ENCODE measurements at places on chromosomes 7 and 10. TPM values are rescaled to one million over a fixed set of nuclear protein-coding genes. Genes with fewer than 3 reads are reported as not detected.

Gene TAS2R41
- total RNA-seq: not detected

GRCh38 chr10:89309156-89310055, 7.6 kb downstream of the IFIT2 start:
- no peak for DNase-seq

GRCh38 chr7:157863906-157864810, 527.4 kb downstream of the DNAJB6 start:
- no peak for DNase-seq

DNA sequence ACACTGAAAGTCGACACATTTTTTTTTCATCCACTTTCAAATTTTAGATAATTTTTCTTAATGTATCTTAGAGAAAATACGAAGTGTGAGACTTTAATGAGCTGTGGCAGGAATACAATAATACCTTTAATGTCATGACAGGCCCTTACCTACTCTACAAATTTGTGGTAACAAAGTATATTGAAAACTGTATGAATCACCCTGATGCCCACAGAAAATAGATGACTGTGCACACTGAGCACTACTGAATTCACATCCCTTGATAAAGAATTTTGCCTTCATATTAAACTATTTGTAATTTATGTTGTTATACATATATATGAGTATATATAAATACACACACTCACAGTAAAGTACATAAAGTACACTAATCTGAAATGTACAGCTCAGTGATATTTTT, 51.7 kb downstream of the AKR1D1 start:
- no peak for DNase-seq

- DNase-seq: no peak
Measured at GRCh38 chr10:117972168-117972837, 74.4 kb downstream of the RAB11FIP2 start.

Gene NSUN5
- 10.0 TPM for total RNA-seq

DNA sequence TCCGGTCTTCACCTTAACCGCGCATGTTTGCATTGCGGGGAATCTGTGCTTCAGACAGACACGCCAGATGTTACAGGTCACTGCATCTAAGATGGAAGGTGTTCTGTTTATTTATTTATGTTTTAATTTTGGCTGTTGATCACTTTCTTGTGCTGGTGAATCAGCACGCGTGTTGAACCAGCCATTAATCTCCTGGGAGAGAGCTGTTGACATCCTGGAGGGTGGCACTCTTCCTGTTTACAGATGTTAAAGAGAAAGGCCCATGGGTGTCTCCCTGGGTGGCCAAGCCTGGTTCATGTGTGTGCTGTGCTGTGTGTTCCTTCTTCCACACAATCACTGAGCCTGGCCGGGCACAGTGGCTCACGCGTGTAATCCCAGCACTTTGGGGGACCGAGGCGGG, 355.3 kb downstream of the PAXIP1 start:
- no peak for DNase-seq

DNA sequence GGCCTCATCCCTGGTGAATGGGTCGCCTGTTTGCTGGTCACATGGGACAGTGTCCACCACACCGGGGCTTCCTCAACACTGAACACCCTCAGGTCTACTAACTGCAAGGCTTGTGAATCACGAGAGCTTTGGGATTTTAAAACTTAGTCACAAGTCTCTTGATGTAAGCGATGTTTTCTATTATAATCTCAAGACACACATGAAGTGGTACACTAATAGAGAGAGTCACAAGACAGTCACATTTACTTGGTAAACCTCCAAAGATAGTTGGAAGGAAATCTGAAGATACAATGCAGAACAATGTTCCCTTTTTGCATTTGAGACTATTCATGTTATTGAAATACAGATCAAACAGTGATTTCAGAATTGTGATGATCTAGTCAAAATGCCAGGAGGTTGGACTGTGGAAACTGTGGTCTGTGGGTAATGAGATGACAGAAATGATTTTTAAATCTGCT, 233.1 kb upstream of the KLF6 start:
- DNase-seq: no peak

DNA sequence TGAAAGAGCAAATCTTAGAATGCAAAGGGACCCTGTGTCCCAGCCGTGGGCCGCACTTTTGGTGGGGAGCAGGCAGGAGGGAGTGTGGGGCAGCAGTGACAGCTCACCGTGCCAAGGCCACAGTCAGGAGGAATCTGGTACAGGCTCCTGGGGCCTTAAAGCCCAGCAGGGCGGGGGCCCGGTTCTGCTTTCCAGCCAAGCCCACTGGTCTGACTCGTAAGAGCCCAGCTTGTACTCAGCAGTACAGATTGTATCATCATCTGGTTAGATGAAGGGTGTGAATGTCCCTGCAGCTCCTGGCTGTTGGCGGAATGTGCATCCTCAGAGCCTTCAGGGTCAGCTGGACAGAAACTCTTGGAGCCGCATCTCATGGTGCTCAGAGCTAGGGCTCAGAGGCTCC, 30.5 kb upstream of the TRIM8 start:
- peak; percentile 55 for DNase-seq

- DNase-seq: peak; percentile 43
Measured at GRCh38 chr10:4351723-4352413, 474.1 kb upstream of the AKR1E2 start.

GRCh38 chr10:98316661-98317060, 48.7 kb upstream of the LOXL4 start:
- peak; percentile 67 for DNase-seq

Gene NUTM2E
- total RNA-seq: not detected

Gene UPK3B
- total RNA-seq: not detected

Gene AOAH
- not detected for total RNA-seq

DNA sequence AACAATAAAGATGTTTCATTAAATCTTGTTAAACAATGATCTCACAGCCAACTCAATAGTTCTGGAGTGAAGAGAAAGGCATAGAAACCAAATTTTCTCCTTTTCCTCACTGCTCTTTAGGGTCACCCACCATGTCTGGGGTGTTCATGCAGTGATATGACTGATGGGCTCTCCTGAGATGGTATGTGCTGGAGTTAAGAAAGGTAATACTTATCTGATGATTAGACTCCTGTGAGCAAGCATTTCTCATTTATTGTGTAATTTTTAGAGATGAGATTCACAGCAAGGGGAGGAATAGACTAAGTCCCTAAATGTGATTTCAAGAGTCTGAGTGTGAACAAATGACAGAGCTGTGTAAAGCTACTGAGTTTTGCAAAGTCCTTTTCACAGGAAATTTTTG, 1361.3 kb upstream of the CELF2 start:
- no peak for DNase-seq

DNA sequence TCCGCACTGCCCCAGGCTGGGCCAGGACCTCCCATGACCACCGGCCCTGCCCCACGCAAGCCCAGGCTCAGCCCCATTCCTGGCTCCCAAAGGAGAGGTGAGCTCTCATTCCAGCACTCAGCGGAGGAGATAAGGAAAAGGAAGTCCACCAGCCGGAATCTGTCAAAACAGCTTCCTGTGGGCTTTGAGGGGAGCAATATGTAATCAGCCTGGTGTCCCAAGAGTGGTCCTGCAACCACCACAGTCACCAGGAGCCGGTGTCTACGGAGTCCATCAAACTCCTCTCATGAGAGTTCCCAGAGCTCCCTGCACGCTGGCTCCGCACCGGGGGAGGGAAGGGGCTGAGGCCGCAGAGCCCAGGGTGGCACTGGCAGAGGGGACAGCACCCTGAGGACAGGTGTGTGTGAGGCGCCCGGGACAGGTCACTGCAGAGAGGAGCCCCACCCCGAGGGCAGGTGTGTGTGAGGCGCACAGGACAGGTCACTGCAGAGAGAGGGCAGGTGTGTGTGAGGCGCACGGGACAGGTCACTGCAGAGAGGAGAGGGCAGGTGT, 57.9 kb downstream of the STK32C start:
- DNase-seq: no peak

- DNase-seq: no peak
Measured at GRCh38 chr7:129222064-129222463, 2.8 kb upstream of the AHCYL2 start.

DNA sequence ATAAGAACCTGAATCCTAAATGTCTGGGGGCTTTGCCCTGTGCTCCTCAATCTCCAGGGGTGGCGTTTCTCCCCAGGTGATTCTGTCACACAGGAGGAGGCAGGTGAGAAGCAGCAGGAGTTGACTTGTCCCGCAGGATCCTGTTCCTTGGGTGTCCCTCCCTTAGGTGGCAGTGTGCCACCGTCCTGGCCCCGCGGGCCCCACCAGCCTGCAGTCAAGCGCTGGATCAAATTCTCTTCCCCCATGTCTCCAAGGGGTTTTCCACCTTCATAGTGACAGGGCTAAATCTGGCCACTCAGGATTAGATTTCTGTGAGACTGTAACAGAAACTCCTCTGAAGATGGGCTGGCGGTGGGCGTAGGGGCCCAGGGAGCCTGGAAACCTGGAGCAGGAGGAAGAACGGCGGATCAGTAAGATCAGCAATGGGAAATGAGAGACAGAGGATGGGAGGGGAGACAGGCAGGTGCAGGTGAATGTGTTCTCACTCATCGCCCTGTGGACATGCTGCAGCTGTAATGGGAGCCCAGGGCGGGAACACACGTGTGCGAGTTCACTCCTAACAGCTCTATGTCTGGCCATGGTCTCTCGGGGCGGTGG, 329.2 kb upstream of the COBL start:
- DNase-seq: no peak

GRCh38 chr10:38156416-38157269, 62.5 kb downstream of the ZNF37A start:
- no peak for DNase-seq

- DNase-seq: peak; percentile 71
Measured at GRCh38 chr10:60611291-60611747, 167.0 kb upstream of the CDK1 start.

Gene TRIM8
- 25.5 TPM for total RNA-seq

Gene CREB5
- total RNA-seq: 11.1 TPM

DNA sequence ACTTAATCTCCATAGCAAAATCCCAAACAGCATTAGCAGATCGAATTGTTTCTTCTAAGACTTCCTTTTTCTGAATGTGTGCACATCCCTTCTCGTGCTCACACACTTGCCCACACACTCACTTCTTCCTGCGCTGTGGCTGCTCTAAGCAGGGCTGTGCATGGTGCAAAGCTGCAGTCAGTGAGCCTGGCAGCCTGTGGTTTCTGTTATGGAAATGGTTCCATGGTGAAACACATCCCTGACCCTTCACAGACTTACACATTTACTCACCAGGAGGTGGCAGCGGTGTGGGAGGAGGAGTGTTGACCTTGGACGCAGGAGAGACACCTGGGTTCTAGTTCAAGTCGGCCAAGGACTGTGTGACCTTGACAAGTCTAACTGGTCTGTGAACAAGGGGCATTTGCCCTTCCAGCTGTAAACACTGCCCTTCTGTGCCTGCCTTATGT, 24.9 kb downstream of the MTURN start:
- peak; percentile 45 for DNase-seq

GRCh38 chr10:62462461-62462860, 88.3 kb downstream of the ZNF365 start:
- no peak for DNase-seq

GRCh38 chr10:69123306-69123746, 652 bp upstream of the VPS26A start:
- peak; percentile 71 for DNase-seq

Gene GPNMB
- total RNA-seq: under 0.01 TPM

DNA sequence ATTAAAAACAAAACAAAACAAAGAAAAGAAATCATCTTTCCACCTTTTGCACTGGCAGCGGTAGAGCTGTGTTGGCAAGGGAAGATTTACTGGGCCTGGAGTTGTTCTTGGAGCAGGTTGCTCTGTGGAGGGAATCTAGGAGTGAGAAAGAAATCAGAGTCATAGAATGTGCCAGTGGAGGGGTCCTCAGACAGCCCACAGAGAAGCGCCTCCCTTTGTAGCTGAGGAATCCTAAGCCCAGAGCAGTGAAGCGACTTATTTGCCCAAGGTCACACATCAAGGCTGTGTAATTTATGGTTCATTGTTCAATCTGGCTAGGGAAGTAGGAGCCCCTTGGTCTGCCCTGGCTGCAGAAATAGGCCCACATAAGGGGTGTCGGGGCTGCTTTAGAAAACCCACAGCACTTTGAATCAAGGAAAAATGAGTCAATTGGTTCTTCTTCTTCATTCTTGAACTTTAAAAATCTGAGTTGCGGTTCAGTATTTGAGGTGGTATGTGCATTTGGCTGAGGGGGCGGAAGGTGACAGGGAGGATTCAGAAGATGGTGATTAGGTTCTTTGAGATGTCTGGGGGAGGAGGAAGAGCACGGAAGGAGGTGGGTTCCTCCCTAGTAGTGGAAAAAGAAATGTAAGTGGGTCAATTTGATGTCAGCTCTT, 253.7 kb downstream of the PTEN start:
- no peak for DNase-seq

GRCh38 chr10:6146013-6146785, 56.5 kb upstream of the PFKFB3 start:
- DNase-seq: no peak

- no peak for DNase-seq
Measured at GRCh38 chr10:24262929-24263590, 54.1 kb downstream of the KIAA1217 start.

GRCh38 chr10:73262105-73262730, 9.8 kb upstream of the MRPS16 start:
- DNase-seq: peak; percentile 74

- no peak for DNase-seq
Measured at GRCh38 chr7:121761399-121761798, 111.6 kb upstream of the PTPRZ1 start.

GRCh38 chr7:155218276-155219153, 79.2 kb upstream of the INSIG1 start:
- no peak for DNase-seq

Gene ERVW-1
- total RNA-seq: not detected

DNA sequence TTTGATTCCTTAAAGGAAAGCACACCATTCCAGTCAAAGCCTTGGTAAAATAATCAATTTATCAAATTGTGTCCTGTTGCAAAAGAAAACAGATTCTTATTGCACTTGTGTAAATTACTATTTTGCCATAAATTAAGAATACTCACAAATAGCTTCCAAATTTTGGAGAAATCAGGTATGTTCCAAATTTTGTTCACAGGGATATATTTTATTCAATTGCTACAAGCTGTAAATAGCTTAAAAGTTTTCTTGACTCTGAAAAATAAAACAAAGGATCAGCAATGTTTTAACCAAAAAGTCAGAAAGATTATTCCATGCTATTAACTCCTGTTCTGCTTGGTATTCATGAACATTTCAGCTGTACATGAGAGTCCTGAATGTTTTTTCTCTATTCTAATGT, 47.4 kb upstream of the CHST3 start:
- DNase-seq: no peak

Gene STEAP4
- total RNA-seq: not detected
